Esophagus squamous epithelium (tissue), 5 donors: ENCODE measurements at places on chromosomes 7 and 10.

GRCh38 chr10:88115407-88115806, 252.0 kb downstream of the PTEN start:
- no peak for DNase-seq

GRCh38 chr10:94546049-94546900, 687 bp downstream of the HELLS start:
- no peak for DNase-seq

- DNase-seq, result no peak
These were observed 31.9 kb upstream of the HPS1 start for GRCh38 chr10:98478430-98479222.

GRCh38 chr10:104330168-104331110, 7.8 kb downstream of the ITPRIP start:
- DNase-seq, result no peak

GRCh38 chr7:9854605-9855004, 1119.1 kb upstream of the PHF14 start:
- DNase-seq, result no peak

DNA sequence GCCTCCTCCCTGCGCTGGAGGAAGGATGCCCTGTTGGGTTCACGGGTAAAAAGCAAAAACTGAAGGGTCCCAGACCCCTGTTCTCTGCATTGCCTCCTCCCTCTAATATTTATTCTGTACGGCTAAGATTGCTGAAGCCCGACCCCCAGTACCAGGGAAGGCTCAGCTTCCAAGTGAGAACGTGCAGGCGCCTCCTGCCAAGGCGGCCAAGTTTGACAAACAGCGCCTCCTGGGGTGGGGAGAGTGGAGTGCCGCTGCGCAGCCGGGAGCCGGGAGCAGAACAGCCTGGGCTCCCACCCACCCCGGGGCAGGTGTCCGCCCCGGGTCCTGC, 4.7 kb upstream of the EBF3 start:
- no peak for DNase-seq
